ENCODE measurements at places on chromosomes 5 and 9.
A peak's percentile ranks its signal among the peaks of the same experiment; 100 is the strongest.

DNA sequence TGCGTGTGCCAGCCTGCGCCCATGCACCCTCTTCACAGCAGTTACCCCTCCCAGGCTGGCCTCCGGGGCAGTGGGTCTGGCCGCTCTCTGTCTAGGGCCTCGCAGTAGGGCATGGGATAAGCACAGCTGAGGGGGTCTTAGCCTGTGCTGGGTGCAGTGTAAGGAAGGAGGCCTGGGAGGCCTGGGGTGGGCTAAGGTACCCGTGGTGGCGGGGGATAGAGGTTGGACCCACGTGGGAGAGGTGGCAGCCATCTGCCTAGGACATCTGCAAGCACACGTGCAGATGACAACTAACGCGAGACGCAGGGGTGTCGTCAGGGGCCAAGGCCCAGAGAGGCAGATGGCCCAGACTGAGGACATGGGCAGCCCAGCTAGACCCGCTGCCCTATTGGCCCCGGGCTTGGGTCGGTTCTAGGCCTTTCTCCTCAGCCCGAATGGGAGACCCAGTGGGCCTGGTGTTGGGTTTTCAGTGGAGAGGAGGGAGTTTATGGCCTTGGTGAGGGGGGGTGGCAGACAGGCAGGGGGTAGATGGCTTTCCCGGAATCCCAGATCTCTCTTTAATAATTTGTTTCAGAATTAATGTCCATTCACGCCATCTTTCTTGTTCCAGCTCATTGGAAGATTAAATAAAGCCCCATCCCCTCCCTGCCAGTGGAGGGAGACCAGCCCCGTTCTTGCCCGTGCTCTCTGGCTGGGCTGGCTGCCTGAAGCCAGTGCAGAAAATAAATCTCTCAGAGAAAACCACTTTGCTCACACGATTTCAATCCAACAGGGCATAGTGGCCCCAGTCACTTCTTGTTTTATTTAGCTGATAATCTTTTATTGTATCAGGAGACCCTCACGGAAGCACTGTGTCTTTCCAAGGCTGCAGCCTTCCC lies 154.2 kb downstream of the GAPVD1 start:
- no peak for DNase-seq
- H3K27me3 ChIP-seq: no peaks in the 10 kb centered on the region
- no peaks in the 10 kb centered on the region for H3K36me3 ChIP-seq

DNA sequence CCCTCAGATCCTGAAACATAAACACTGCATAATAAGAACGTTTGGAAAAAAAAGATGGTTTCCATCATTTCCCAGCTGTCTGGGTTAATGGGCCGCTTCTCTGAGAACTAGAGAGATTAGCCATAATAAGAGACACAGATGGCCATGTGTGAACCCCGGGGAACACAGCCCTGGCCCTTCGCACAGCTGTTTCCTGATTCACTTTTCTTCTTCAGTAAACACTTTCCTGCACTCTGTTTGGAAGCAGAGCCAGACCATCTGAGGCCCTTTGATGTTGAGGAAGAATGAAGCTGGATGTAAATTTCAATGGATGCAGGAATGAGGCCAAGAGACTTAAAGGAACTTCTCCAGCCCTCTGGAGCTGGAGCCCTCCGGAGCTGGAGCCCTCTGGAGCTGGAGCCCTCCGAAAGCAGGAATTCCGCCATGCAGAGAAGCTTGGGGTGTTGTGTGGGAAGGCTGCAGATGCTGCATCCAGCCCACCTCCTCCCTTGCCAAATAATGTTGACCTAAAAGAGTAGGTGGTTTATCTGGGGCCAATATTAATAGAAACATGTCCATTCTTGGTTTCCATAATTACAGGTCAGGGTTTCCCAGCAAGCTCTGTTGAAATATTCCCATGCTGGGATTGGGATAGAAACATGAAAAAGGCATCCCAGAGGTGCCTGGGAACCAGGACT lies 218.9 kb downstream of the NXNL2 start:
- DNase-seq: no peak
- peaks cover 6% of the 10 kb centered on the region for H3K4me1 ChIP-seq
- H3K36me3 ChIP-seq: no peaks in the 10 kb centered on the region
- H3K27ac ChIP-seq: no peak overlapping the region

DNA sequence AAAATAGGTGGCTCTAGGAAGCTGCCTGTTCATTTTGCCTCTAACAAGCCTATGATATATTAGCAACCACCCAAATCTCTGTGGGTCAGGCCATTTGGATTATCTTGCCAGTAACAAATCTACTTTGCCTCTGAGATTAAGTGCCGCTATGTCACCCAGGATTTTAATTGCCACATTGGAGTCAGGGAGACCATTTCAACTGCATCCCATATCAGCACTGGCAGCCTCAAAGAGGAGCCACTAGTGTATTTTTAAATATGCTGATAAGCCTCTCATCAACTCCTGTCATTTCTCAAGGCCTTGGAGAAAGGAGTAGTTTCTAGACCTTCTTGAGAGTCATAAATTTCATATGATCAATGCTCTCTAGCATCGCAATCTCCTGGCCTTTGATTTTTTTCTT lies 12.1 kb upstream of the ADAMTS19 start:
- no peak overlapping the region for H3K27ac ChIP-seq
- no peaks in the 10 kb centered on the region for H3K4me1 ChIP-seq
- no peak overlapping the region for H3K4me3 ChIP-seq

- no peak for DNase-seq
- no peaks in the 10 kb centered on the region for H3K36me3 ChIP-seq
- no peaks in the 10 kb centered on the region for H3K27me3 ChIP-seq
- H3K4me3 ChIP-seq: no peak overlapping the region
- peaks cover 2% of the 10 kb centered on the region for H3K4me1 ChIP-seq
- H3K27ac ChIP-seq: no peak overlapping the region
Measured at GRCh38 chr5:113379936-113380806, 54.6 kb downstream of the TSSK1B start.

DNA sequence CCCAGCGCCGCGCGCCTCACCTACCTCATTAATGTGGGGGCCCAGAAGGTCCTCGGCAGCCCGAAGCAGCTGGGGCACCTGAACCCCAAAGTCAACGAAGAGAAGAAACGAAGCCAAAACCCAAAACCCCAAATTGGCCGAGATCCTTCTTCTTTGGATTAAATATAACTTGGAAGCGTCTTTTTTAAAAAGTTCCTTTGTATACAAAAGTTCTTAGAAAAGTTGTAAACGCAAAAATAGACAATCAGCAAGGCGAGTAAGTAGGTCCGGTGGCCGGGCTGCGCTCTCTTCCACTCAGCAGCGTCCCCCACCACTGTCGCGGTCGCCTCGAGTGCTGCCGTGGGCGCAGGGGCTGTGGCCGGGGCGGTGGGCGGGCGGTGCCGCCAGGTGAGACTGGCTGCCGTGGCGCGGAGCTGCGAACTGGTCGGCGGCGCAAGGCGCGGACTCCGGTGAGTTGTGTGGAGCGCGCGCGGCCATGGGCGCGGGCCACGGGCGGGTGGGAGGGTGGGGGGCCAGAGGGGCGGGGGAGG lies 360 bp downstream of the KLF4 start:
- no peak overlapping the region for H3K27ac ChIP-seq
- H3K27me3 ChIP-seq: peaks cover 74% of the 10 kb centered on the region
- peak overlapping the region; percentile 66 for H3K4me3 ChIP-seq
- peaks cover 14% of the 10 kb centered on the region for H3K4me1 ChIP-seq
- no peaks in the 10 kb centered on the region for H3K36me3 ChIP-seq

GRCh38 chr5:126269511-126269910 lies 153.7 kb upstream of the GRAMD2B start:
- H3K27me3 ChIP-seq: no peaks in the 10 kb centered on the region
- H3K4me3 ChIP-seq: no peak overlapping the region
- no peak for DNase-seq
- H3K4me1 ChIP-seq: no peaks in the 10 kb centered on the region

DNA sequence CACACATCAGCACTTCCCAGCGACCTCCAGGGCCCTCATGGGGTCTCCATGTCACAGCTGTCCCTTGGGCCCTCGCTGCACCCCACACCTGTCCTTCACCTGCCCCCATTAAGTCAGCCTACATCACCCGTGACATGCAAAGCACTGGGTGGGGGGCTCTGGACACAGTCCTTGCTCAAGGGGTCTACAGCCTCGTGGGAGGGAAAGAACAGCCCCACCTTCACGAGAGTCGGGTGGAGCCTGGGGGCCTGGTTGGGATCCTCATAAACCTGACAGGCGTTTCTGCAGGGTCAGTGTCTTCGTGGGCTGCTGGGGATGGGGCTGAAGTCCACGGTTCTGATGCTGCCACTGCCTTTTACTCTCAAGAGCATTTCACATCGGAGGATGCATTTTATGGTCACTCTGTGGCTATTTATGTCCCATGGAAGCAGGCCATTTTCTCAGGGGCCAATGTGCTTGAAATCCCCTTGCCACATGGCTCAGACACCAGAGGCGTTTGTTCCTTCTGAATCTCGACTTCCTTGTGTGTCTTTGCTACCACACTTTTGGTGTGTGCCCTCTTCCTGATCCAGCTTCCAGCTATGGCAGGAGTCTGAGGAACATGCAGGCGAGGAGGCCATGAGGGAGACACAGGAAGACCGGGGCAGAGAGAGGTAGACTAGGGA lies at the start of gene OR2V1:
OR2V1 (minus strand) TSS at position 338 of the 665 bp plus-strand sequence. CDS start 5,865 bp downstream, outside the sequence.
- no peak within 1 kb of the TSS for H3K4me3 ChIP-seq
- H3K4me1 ChIP-seq: no peaks in the 10 kb centered on the region
- H3K36me3 ChIP-seq: no peaks in the 10 kb centered on the region
- no peak within 1 kb of the TSS for H3K27ac ChIP-seq

DNA sequence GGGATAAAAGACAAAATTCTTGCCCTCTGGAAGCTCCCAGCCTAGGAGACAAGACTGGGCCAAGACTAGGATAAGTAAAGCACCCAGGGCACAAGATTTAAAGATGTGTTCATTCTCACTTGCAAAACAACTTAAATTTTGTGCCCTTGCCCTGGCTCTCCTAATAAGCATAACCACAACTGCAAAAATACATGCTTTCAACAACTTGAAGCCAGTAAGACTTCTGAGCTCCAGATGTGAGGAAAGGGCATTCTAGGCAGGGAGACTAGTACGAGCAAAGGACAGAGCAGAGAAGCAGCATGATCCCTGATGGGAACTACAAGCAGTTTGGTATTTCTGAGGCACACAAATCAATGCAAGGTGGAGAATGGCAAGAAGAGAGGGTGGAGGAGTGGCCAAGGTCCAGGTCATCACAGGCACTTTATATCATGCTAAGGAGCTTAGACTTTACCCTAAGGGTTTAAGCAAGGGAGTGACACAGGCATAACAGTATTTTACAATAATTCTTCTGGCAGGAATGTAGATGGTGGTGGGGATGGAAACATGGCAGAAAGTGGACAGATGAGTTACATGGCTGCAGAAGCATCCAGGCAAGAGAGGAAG lies 30.1 kb upstream of the SIL1 start:
- no peak overlapping the region for H3K4me3 ChIP-seq
- DNase-seq: no peak
- H3K27ac ChIP-seq: no peak overlapping the region
- H3K4me1 ChIP-seq: no peaks in the 10 kb centered on the region
- no peaks in the 10 kb centered on the region for H3K36me3 ChIP-seq
- H3K27me3 ChIP-seq: no peaks in the 10 kb centered on the region

DNA sequence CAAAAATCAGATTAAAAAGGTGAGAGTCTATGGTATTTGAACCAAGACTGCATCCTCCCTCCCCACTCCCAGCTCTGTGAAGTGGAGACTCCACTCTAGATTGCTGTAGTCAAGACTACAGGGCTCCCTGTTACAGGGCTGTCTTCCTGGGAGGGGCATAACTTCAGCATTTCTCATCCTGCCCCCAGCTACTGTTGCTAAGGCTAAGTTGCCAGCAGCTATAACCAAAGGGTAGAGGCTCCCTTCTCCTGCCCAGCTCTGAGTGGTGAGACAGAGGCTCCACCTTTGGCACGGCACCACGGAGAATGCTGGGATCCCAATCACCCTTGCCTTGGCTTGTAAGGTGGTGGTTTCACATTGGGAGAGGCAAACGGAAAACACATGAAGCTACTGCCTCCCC lies 39.2 kb upstream of the GCNT4 start:
- H3K4me1 ChIP-seq: no peaks in the 10 kb centered on the region
- H3K4me3 ChIP-seq: no peak overlapping the region
- H3K27ac ChIP-seq: no peak overlapping the region
- DNase-seq: no peak
- H3K36me3 ChIP-seq: no peaks in the 10 kb centered on the region

Data from neural progenitor cell (in vitro differentiated cells).